ENCODE measurements at places on chromosomes 7 and 10.

DNA sequence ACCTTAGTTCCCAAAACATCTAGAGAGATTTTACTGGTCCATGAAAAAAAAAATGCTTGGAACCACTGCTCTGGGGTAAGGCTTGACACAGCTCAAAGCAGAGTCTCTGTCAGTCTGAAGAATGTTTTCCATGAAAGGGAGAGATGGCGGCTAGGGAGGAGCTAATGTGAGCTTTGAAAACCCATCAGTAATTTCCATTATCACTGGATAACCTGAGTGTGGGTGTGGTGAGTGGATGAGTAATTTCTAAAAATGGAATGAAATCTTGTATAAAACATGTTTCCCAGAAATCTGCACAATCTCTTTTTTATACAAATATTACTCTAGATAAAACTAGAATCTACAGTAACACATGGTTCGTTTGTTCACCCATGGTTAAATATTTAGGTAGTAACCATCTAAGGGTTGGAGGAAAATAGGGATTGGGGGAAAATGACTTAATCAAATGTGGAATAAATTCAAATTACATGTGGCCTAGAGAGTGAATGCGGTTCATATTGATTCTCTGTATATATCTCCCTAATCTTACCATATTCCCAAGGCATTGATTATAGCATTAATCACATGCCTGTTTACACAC lies 289.4 kb downstream of the RNLS start:
- no peak for DNase-seq

GRCh38 chr10:47090903-47091302 lies 179.7 kb downstream of the PTPN20 start:
- no peak for DNase-seq

GRCh38 chr7:18437101-18437500 lies 58.4 kb upstream of the HDAC9 start:
- DNase-seq = peak; percentile 53

DNA sequence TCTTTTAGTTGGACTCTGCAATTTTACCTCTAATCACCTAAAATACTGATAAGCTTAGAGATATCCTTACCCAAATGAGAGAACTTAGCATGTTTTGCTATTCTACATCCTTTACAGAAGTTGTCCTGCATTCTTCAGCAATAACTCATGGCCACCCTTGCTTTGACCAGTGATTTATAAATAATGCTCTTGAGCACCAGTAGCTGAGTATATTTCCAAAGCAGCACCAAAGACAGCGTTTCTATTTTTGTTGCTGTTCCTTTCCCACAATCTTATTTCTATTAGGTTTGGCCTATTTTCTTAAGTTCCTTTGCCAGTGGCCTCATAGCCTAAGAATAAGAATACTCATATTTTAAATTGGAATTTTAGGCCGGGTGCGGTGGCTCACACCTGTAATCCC lies 15.0 kb downstream of the ARPC1A start:
- no peak for DNase-seq

DNA sequence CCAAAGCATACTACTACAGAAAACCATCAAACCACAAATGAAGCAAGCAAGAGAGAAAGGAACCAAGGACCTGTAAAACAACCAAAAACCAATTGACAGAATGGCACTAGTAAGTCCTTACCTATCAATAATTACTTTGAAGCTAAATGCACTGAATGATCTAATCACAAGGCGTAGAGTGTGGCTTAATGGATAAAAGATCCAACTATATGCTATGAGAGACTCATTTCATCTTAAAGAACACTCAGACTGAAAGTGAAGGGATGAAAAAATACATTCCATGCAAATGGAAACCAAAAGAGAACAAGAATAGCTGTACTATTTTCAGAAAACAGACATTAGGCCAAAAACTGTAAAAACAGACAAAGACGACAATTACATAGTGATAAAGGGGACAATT lies 70.7 kb downstream of the CRPPA start:
- DNase-seq = no peak

DNA sequence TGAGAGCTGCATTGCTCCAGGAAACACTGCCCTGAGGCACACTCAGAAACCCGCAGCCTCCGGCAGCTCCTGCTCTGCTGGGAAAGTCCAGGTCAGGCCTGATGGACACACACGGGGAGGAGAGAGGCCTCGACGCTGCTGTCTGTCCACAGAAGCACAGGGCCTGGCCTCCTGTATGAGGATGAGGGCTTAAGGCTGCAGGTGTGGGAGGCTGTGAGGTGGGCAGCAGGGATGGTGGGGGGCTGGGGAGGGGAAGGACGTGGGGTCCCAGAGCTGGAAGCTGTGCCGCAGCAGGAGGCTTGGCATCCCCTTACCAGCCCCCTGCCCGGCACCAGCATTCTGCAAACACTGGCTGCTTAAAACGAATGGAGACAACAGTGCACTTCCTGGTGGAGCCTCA lies 186.2 kb downstream of the DNAJB6 start:
- no peak for DNase-seq
